Activated CD8-positive, alpha-beta memory T cell treated with anti-CD3 and anti-CD28 coated beads for 1 hour (primary cell): ENCODE measurements at places on chromosomes 3 and 15.

DNA sequence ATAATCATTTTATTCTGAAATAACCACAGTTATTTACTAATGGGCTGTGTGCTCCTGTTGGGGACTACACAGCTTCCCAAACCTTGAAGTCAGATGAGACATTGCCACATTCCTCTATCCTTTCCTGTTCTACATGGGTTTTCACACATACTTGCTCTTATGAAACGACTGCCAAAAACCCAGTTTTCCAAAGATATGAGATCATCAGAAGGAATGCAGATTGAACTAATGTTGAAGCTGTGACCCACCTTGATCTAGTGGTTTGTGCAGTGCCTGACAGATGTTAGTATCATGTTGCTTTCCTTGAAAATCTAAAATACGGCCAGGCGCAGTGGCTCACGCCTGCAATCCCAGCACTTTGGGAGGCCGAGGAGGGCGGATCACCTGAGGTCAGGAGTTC lies 144.6 kb downstream of the VGLL4 start:
- DNase-seq = no peak

- DNase-seq = no peak
Measured at GRCh38 chr3:145754605-145755289, 406.2 kb downstream of the PLOD2 start.

GRCh38 chr15:92541291-92542200 lies 114.0 kb downstream of the FAM174B start:
- DNase-seq = no peak

DNA sequence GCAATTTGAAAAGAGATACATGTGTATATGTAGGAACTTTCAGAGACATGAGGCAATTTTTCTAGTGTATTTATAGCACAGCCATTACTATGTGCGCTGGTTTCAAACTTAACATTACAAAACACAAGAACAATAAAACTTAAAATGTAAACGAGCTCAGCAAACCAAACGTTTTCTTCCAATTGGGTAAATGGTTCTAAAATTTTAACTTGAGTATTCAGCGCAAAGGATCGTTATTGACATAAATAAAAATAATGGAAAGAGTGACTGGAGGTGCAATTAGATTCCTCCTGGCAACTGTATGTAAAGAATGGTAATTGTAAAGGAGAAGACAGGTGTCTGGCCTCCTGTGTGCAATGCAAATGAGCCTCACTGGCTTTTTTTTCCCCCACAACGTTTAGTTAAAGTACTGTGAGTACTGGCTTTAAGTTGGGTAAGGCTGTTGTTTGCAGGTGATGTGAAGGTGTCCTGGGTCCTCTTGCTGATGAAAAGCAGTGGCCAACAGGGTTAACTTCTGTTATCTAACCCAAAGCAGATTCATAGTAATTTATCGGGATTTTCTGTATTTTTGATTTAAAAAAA lies 14.1 kb upstream of the GADL1 start:
- DNase-seq = no peak

DNA sequence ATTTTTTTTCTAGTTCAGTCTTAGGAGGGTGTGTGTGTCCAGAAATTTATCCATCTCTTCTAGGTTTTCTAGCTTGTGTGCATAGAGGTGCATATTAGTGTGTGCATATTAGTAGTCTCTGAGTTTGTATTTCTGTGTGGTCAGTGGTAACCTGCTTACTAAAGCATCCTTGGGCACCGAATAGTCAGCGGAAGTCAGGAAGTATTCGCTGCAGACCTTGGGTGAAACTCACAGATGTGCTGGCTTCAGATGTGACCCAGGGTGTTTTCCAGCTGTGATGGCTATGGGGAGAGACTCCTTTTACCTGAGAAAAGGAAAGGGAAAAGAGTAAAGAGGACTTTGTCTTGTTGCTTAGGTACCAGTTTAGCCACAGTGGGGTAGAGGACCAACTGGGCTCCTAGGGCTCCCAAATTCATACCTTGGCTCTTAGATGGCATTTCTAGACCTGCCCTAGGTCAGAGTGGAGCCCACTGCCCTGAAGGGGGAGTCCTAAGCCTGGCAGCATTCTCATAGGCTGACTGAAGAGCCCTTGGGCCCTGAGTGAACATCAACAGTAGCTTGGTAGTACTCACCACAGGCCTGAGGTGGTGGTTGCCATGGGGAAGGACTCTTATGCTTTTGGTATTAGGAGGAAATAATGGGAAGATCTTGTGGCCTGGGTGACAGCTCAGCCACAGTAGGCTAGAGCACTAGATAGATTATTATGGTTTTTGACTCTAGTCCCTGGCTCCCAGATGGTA lies 286.0 kb upstream of the ZPLD1 start:
- DNase-seq = no peak

DNA sequence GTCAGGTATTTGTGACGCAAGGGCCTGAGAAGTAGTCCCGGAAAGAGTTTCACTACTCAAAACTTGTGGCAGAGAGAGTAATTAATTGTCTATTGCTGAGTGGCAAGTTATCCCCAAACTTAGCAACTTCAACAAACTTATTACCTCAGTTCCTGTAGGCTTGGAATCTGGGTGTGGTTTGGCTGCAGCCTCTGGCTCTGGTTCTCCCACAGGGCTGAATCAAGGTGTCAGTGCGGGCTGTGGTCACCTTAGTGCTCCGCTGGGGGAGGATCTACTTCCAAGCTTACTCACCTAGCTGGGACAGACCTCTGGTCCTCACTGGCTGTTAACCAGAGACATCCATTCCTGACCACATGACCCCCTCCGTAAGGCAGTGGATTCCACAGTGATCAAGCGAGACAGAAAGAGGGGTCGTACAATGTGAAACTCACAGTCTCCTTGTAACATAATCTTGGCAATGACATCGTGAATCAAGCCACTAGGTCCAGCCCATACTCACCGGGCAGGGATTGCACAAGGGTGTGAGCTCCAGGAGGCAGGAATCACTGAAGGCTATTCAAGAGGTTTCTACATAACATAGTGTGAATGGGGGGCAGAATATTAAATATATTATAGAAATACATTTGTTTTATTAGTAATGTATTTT lies 138.3 kb downstream of the RYR3 start:
- DNase-seq = no peak

DNA sequence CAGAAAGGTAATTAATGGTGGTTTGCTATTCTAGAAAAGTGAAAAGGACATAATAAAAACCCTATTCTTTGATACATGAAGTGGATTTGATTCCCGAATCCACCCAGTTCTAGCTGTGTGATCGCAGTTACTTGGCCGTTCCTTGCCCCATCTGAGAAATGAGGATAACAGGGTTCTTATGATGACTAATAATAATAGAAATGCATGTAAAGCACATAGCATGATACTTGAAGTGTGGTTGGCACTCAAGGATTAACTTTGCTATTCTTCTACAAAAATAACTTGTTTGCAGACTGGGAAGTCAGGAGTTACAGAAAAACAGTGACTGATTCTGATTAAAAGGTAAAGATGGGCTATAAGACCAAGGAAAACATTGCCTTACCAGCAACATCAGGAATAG lies 26.8 kb downstream of the PARL start:
- no peak for DNase-seq
